HFFc6 (cell line): ENCODE measurements at places on chromosomes 13 and 19. TPM values are rescaled to one million over a fixed set of nuclear protein-coding genes. Genes with fewer than 3 reads are reported as not detected.

S1PR4 gene
- total RNA-seq, result not detected in 3 replicates

GJA3 gene
- 0.10 to 0.15 TPM in 2 of 3 replicates, not detected in the other for total RNA-seq

VN1R2 gene
- total RNA-seq, result not detected in 3 replicates

RYR1 gene
- total RNA-seq, result not detected in 2 replicates

ZNF536 gene
- total RNA-seq, result not detected in 3 replicates

NCR1 gene
- total RNA-seq, result not detected in 3 replicates
